LHCN-M2 (cell line): ENCODE measurements at places on chromosomes 3 and 15. TPM values are rescaled to one million over a fixed set of nuclear protein-coding genes. Genes with fewer than 3 reads are reported as not detected.

DNA sequence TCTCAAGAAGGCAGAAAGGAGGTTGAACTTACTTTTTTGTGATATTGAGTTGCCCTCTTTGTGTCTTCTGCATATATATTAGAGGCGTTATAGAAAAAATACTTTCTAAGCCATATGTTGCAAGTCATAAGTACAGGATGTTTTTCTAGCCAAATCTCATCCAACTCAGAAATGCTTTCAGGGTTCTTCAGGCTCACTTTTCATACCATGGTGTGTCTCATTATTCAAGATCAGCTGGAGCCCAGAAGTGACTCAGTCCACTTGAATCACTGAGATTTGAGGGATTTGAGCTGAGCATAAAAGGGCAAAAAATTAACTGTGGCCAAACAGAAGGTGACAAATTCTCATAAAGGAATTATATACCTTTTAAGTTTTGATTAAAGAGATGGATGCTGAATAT lies 157.3 kb downstream of the WNT5A start:
- DNase-seq = peak; percentile 94

DNA sequence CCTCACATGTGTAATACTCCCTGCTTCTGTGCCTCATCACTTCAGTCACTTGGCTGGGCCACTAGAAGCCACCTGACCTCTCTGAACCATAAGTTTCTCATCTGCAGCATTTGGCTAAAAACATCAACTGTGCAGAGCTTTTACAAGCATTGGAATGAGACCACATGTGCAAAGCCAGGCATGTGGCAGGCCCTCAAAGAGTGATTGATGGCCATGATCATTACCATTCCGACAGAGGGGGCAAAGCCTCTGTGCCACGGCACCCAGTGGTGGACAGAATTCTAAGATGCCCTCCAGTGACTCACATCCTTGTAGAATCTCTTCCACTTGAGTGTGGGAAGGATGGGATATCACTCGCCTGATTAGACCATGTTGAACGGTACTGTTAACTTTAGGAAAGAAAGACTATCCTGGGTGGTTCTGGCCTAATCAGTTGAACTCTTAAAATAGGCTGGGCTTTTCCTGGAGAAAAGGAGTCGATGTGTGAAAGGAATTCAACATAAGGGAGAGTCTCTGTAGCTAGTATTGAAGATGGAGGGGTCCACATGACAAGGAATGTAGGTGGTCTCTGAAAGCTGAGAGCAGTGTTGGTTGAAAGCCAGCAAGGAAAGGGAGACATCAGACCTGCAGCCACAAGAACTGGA lies 13.5 kb downstream of the CDCP1 start:
- DNase-seq = peak; percentile 60

- DNase-seq = no peak
Observed at GRCh38 chr3:32975891-32976595, 24.6 kb downstream of the CCR4 start.

DNA sequence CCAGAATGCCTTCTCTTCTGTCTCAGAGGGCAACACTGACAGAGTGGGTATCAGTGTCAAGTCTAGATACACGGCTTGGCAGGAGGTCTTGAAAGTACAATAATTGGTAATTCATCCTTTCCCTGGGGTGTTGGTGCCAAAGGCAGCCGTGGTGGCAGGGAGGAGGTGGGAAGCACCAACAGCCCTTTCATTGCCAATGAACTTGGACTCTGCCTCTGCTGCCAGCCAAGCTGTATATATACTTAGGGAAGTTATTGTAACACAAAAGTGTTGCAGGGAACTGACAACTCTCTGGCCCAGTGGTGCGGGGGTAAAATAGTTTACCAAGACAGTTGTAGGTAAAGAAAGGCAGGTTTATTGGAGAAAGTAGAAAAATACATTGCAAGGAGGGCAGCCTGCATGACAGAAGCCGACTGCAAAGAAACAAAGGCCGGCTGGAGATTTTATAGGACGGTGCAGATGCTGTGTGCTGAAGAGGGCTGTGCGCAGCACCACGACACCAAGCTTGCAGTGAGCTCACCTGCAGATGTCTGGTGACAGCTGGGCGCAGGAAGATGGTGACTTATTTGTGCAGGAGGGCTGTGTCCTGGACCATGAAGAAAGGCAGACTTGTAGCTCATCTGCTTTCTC lies 4.0 kb upstream of the FAM3D start:
- no peak for DNase-seq

GRCh38 chr3:194221336-194221735 lies 85.4 kb downstream of the HES1 start:
- DNase-seq = no peak

DNA sequence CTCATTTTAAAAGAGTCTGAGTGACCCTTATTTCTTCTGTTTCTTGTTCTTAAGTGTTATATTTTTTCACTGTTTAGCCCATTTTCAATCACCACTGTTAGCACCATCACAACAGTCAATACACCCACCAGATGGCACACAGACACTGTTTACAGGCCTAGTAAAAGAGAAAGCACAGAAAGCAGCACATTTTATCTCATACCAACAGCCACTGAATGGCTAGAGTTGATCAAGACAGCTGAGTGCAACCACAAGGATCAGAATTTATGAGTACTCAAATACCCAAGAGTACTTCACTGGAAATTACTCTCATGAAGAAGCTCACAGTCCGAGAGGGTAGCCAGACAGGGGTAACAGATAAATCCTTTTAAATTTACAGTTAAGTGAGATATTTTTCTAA lies 127.0 kb downstream of the TFDP2 start:
- DNase-seq = peak; percentile 78

DNA sequence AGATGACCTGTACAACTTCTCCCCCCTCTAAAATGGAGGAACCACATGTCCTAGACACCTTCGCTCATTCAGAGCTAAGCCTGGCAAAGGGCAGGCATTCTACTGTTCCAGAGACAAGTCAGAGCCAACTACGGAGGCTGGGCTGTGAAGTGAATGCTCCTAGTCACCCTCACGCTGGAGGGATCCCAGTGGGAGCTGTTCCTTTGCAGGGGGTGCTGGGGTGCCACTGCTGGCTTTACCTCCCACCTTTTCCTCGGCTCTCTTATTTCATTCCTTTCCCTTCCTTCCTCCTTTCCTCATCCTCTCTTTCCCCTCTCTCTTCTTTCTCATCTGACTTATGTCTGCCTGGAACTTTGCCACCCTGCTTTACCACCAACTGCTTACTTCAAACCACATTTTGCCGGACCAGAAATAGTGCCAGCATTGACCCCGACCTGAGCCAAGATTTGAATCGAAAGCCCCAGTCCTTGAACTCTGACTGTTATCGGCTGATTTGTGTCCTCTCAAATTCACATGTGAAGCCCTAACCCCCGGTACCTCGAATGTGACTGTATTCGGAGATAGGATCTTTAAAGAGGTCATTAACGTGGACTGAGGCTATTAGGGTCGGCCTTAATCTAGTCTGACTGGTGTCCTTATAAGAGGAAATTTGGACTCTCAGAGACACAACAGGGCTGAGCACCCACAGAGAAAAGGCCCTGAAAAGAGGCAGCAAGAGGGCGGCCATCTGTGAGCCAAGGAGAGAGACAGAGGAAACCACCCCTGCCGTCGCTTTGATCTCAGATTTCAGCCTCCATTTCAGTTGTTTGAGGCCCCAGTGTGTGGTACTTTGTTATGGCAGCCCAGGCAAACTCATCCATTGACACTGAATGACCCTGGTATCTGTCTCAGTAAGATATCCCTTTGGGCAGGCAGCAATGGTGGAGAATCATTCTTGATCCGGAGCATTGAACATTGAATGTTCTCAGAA lies 31.3 kb upstream of the TBC1D21 start:
- no peak for DNase-seq

- DNase-seq = no peak
Observed at GRCh38 chr3:182308328-182308727, 485.0 kb upstream of the ATP11B start.

Gene SEC22C
- 79.2 and 90.2 TPM in 2 replicates for total RNA-seq

DNA sequence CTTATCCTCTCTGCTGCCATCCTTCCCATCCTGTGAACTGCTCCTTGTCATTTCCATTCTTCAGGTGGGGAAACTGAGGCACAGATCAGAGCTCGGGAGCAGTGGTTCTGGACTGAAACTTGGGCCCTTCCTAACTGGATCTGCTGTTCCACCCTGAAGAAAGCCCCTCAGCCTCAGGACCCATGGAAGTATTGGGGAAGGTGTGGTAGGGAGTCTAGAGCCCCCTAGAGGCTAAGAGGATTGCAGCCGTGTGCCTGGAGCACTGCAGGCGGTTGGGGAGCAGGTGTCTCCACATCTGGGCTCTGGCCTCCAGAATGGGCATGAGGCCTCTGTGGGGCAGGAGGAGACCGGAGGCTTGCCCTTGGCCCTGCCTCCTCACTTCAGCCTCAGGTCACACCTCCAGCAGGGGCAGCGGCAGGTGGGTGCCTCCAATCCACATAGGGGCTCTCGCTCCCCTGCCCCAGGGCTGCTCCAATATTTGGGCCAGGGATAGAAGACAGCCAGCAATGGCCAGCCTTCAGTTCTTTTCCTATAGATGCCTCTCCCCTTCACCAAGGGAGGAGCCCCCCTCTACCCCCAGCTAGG lies 28.1 kb downstream of the DNAJB8 start:
- DNase-seq = no peak

DNA sequence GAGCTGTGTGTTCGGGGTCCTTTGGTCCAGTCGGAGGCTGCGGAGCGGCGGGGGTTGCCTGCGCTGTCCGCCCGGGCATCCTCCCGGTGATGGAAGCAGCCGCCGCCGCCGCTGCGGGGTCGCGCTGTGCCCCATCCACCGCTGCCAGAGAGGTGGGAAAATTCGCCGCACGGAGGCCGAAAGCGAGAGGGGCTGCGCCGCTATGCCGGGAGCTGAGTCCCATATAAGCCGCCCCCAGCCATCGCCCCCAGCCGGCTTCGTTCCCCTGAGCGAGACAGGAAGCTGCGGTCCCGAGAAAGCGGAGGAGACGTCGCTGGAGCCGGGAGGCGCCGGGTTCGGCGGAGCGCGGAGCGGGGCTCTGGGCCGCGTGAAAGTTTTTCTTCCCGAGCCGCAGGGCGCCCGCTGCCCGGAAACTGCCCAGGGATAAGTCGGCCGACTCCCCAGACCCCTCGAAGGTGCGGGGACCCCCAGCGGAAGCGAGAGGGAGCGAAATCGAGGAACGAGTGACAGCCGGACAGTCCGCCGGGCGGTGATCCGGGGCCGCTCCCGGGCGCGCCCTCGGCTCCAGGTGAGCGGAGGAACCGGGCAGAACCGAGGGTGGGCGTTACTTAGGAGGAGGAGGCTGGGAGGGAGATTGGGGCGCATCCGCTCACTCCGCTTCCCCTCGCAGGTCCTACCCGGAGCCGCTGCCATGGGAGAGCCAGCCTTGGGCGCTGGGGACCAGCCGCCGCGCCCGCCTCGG lies 574 bp downstream of the CHST2 start:
- DNase-seq = peak; percentile 28

DNA sequence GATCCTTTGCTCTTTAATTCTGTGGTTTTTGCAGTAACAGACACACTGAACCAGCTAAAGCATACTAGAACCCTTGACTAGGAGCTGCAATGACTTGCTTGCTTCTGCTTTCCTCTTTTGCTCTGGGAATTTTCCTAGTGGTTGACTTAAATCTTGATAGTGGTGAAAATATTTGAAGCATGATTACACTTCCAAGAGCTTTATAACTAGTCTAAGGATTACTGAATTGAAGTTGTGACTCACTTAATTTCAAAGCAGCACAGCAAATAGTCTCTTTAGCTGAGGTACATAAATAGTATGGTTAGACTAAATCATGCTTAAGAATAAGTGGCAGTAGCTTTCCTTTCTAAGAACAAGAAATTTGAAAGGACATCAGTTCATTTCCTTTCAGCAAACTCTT lies 513.5 kb upstream of the GBE1 start:
- DNase-seq = no peak

DNA sequence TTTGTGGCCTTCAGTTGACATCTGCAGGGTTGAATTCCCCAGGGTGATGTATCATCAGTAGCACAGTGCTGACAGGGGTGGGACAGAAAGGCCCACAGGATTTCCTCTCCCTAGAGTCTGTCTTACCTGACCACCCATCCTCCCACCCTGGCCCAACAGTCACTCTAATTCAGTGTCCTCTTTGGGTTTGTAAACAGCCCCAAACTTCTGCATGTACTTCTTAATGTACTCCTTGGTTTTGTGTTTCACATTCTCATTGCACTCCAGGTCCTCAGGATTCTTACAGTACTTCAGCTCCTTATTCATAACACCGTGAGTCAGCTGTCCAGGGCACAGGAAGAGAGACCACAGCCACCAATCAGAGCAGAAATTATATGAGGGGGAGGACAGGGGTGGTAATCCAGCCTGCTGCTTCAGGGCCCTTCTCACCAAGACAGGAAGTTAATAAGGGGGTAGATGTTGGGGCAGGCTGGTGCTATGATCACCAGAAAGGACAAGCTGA lies 37.5 kb downstream of the NBEAL2 start:
- DNase-seq = peak; percentile 89

GRCh38 chr15:44647637-44648036 lies 15.8 kb downstream of the SPG11 start:
- no peak for DNase-seq

Gene GP9
- not detected in 2 replicates for total RNA-seq
